Lower lobe of right lung (tissue), 2 donors: ENCODE measurements at places on chromosomes 12 and 14.

GRCh38 chr12:124015494-124016461 is 42.8 kb downstream of the ZNF664 start:
- H3K4me3 ChIP-seq = no peak overlapping the region
- H3K36me3 ChIP-seq = peaks cover 48% of the 10 kb centered on the region
- H3K27me3 ChIP-seq = no peaks in the 10 kb centered on the region
- no peak overlapping the region for H3K27ac ChIP-seq

DNA sequence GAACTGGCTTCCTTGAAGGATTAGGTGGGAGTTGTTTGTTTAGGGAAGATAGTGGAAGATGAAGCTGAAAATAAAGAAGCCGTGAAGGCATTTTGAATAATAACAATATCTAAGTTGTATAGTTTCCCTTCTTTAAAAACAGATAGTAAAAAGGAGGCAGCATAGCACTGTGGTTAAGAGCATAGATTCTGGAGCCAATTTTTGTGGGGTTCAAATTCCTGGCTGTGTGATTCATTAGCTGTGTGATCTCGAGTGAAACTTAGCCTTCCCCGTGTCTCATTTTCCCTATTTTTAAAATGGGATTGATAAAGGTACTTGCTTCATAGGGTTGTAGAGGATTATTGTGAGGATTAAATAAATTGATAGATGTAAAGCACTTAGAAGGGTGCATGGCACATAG is 104.5 kb downstream of the MYRFL start:
- H3K27ac ChIP-seq = no peak overlapping the region
- no peaks in the 10 kb centered on the region for H3K36me3 ChIP-seq
- H3K4me3 ChIP-seq = no peak overlapping the region
- DNase-seq = no peak
- H3K4me1 ChIP-seq = no peaks in the 10 kb centered on the region

- no peak overlapping the region for H3K4me3 ChIP-seq
- DNase-seq = no peak
- no peak overlapping the region for H3K27ac ChIP-seq
- H3K27me3 ChIP-seq = peaks cover 33% of the 10 kb centered on the region
- H3K4me1 ChIP-seq = no peaks in the 10 kb centered on the region
- H3K36me3 ChIP-seq = no peaks in the 10 kb centered on the region
Measured at GRCh38 chr14:100604709-100605108, 17.5 kb upstream of the BEGAIN start.

- H3K36me3 ChIP-seq = no peaks in the 10 kb centered on the region
- H3K27ac ChIP-seq = no peak overlapping the region
- DNase-seq = no peak
- no peak overlapping the region for H3K4me3 ChIP-seq
- peaks cover 65% of the 10 kb centered on the region for H3K4me1 ChIP-seq
Measured at GRCh38 chr14:60651086-60651795, 2.0 kb upstream of the SIX1 start.

GRCh38 chr14:61644834-61645233 is 50.5 kb upstream of the HIF1A start:
- H3K27me3 ChIP-seq = no peaks in the 10 kb centered on the region
- DNase-seq = no peak
- no peak overlapping the region for H3K27ac ChIP-seq

DNA sequence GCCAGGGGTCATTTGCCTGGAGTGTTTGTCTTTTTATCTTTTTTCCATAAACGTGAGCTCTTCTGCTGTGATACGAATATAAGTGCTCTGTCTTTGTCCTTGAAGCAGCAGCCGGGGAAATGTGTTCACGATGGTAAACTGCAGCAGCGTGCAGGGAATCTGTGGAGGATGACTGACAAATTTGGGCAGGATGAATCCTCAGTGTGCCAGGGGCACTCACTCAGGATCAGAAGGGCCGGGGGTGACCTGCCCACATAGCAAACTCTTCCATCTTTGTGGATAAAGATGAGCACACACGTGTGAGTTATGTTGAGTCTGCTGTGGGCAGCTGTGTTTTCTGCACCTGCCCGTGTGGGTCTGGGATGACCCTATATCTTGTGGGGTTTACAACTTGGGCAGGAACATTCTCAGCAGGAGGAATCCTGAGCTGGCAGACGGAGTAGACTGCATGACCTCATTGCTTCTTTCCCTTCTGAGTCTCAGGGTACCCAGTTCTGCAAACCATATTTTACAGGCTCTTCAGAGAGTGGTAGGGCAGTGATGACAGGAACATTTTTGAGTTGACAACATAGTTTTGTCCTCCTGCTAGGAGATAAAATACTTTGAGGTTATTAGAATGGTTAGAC is 711 bp downstream of the ANO4 start:
- no peak overlapping the region for H3K27ac ChIP-seq
- H3K36me3 ChIP-seq = no peaks in the 10 kb centered on the region
- H3K27me3 ChIP-seq = no peaks in the 10 kb centered on the region
- H3K4me3 ChIP-seq = no peak overlapping the region
- no peaks in the 10 kb centered on the region for H3K4me1 ChIP-seq
- DNase-seq = no peak
